Sciatic nerve (tissue), 2 donors: ENCODE measurements at places on chromosomes 12 and 14. TPM values are rescaled to one million over a fixed set of nuclear protein-coding genes. Genes with fewer than 3 reads are reported as not detected.

The NYNRIN gene
- total RNA-seq = 20.0 TPM

GRCh38 chr12:2683283-2684025, 111.3 kb upstream of the FKBP4 start:
- no peak for DNase-seq

The SRGAP1 gene
- total RNA-seq = 16.0 TPM

DNA sequence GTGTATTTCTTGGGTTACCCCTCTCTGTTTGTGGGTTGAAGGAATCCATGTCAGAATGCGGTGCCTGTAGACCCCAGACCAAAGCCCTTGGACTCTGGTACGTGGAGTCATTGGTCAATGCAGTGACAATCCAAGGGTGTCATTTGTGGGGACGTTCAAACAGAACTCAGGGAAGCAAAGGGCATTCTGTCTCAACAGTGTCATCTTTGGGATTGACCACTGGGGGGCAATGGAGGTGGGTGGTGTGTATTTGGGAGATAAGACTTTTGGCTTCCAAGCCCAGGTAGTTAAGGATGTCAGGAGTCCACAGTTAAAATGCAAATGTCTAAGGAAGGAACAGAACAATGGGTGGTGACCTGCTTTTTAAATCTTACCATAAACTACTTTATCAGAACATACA, 54.6 kb upstream of the CCDC175 start:
- DNase-seq = no peak

The TAS2R42 gene
- not detected for total RNA-seq

The PTCSC3 gene
- total RNA-seq = not detected

DNA sequence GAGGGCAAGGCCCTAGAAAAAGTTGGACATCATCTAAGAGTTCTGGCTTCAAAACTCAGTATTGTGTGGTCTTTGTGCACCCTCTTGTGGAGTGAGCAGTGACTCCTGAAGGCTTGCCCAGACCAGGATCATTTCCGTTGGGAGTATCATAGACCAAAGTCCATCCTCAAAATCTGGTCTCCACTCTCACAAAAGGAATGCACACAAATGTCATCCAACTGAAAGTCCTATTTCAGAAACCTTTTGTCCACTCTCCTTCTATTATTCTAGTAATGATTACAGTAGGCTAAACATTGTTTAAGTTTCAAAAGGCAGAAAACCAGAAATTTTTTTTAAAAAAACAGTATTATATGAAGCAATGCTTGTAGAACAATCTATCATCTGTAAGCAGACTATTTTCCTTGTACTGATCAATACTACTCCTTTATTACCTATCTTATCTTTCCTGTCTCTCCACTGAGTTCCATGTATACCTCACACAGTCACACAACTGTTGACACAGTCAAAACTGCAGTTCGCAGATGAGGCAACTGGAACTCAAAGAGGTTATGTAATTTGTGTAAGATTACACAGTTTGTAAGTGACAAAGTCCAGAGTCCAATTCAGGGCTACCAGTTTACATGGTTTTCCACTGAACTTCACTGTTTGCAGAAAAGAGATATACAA, 41.4 kb downstream of the COX16 start:
- no peak for DNase-seq
